T-helper 17 cell (primary cell): ENCODE measurements at places on chromosomes 1 and 21. TPM values are rescaled to one million over a fixed set of nuclear protein-coding genes. Genes with fewer than 3 reads are reported as not detected.

The KRTAP19-5 gene
- total RNA-seq, result not detected

The GJA8 gene
- not detected for total RNA-seq

The PROK1 gene
- not detected for total RNA-seq

The LDLRAD1 gene
- not detected for total RNA-seq

The CDA gene
- total RNA-seq, result 1.1 TPM

The G0S2 gene
- total RNA-seq, result 13.5 TPM

The CD2 gene
- 152 TPM for total RNA-seq

The ETNK2 gene
- total RNA-seq, result 12.7 TPM

The PPFIA4 gene
- 1.5 TPM for total RNA-seq

The PLA2G5 gene
- total RNA-seq, result not detected
